ENCODE measurements at places on chromosomes 5 and 9. TPM values are rescaled to one million over a fixed set of nuclear protein-coding genes. Genes with fewer than 3 reads are reported as not detected.

The SPATA31C1 gene
- total RNA-seq = 0.14 TPM

The C9 gene
- not detected for total RNA-seq

The NXNL2 gene
- 3.1 TPM for total RNA-seq

The PKD2L2 gene
- total RNA-seq = not detected

The SH3RF2 gene
- total RNA-seq = 16.3 TPM

The GBA2 gene
- 39.3 TPM for total RNA-seq

The GAS1 gene
- total RNA-seq = 1.7 TPM

The PRRT1B gene
- not detected for total RNA-seq

Measured in epithelial cell of proximal tubule (primary cell).